GM10248 (cell line): ENCODE measurements at places on chromosomes 12 and 14.
A peak's percentile ranks its signal among the peaks of the same experiment; 100 is the strongest.

- no peak for DNase-seq
Measured at GRCh38 chr14:77043177-77043983, 14.9 kb upstream of the IRF2BPL start.

DNA sequence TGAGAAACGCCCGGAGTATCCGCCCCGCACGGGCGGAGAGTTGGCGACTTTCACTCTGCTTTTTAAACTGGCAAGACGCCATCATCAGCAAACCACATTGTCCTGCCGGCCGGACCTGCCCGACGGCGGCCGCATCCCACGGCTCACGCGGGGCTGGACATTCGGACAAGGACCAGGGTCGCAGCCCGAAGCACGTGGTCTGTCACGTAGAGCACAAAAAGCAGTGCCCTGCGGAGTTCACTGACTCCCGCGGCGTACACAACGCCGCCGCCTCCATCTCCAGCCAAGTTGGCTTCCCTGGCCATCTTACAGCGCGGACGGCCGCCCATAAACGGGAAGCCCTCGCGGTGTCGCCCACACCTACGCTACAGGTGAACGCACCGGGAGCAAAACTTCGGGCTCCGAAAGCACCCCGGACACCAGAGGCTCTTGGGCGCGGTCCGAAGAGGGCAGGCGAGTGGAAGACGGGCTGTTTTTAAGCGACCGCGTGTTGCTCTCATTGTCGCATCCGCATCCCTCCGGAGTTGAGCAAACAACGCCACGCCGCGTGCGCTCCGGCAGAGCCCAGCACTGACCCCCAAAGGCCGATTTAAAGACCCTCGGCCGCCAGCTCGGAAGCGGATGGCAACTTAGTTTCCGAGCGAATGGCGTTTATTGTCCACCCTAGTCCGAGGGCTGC, 966 bp downstream of the SINHCAF start:
- peak; percentile 40 for DNase-seq

DNA sequence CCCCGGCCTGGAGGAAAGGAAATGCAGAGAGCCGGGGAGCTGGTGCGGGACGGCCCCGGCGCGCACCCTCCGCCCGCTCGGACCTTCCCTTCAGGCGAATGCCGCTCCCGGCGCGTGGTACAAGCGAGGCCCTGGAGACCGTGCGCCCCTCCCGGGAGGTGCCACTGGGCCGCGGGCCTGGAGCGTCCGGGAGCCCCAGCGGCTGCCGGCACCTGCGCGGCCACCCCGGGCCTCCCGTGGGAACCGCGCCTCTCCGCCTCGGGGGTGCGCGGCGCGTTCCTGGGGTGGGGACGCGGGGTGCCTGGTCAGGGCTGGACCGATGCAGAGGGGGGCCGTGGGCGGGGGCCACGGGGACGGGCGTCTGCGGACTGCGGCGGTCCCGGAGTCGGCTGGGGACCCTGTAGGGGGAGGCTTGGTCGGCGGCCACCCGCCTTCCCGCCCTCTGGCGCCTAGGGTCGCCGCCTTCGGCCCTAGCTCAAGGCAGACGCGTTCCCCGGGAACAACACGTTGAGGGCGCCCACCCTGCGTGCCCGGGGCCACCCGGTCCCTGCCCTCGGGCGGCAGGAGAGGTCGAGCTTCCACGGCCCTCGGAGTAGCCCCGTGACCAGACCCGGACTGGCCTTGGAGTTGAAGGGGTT, 599 bp downstream of the PAPLN start:
- DNase-seq, result peak; percentile 37

GRCh38 chr12:19605720-19606119, 166.4 kb downstream of the AEBP2 start:
- DNase-seq, result no peak

- no peak for DNase-seq
Measured at GRCh38 chr12:58583529-58583928, 336.8 kb downstream of the LRIG3 start.

GRCh38 chr12:50112456-50113218, 601 bp downstream of the COX14 start:
- no peak for DNase-seq

DNA sequence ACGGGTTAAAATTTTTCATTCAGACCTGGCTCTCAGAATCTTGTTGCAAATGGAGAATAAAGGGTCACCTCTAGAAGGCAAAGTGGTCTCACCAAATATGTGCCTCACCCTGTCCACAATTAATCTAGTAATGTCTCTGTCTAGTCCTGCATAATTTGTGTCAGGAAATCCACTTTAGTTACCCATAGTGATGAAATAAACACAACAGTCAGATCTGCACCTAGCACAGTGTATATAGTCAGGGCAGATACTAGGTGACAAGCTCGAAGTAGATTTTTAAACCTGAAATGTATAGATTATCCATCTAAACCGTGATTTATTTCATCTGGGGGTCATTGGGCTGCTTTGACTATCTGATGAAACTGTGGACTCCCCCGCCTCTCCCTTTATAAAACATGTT, 15.9 kb upstream of the FLVCR2 start:
- DNase-seq, result no peak

DNA sequence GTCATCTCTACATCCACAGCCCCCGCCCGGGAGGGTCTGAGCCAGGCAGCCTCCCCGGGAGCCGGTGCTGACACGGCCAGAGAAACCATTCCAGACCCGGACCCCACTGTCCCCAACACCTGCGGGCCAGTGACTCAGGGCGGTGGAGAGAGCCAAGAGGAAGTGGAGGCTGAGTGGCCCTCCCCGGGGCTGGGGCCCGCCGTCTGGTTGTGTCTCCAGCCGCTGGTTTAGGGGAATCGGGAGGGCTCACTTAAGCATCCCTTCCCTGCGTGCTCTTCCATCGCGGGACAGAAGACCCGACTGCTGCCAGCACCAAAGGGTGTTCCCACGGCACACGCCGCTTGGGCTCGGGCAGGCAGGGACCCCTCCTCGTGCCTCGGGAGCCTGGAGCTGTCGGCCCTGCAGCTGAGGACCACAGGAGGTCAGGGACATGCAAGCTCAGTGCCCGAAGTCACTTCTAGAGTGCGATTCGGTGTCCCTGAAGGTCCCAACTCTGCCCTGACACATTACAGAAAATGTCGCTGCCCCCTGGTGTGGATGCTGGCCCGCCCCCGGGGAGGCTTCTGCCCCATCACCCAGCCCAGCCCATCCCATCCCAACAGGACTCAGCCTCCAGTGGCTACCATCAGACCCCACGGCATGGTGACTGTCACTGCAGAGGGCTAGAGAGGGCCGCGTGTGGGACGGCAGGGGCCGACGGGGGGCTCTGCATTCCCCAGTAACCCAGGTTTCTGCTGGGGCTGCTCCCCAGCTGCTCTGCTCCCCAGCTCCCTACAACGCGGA, 50.8 kb downstream of the GALNT9 start:
- DNase-seq, result no peak

- no peak for DNase-seq
Measured at GRCh38 chr12:86233126-86233525, 23.1 kb downstream of the MGAT4C start.
